ENCODE measurements at places on chromosomes 3 and 15.

DNA sequence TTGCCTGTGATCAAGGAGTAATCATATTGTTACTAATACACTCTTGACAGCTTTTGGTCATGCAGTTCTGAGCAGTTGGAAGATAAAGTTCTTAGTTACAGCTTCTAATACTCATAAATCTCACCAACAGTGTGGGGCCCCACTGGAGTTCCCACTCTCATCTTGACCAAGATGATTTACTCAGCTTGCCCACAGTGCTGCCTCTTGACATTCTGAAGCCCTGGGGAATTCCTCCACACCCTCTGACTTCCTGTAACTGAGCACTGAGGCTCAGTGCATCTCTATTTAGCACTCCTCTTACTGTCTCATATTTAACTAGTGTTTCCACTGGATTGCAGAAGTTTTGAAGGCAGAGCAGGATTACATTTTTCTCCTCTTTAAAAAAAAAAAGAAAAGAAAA lies 1.9 kb upstream of the ARL6IP5 start:
- DNase-seq = peak; percentile 87

GRCh38 chr3:12948891-12949711 lies 107.7 kb upstream of the RPL32 start:
- peak; percentile 72 for DNase-seq

- DNase-seq = peak; percentile 83
These were observed 43.0 kb upstream of the TLE3 start for GRCh38 chr15:70140543-70141375.

DNA sequence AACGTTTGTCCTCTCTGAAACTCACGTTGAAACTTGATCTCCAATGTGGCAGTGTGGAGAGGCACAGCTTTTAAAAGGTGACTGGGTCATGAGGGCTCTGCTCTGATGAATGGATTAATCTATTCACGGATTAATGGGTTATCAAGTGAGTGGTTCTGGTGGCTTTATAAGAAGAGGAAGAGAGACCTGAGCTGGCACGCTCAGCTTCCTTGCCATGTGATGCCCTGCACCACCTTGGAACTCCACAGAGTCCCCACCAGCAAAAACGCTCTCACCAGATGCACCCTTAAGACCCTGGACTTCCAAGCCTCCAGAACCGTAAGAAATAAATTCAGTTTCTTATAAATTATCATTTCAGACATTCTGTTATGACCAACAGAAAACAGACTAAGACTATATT lies 2.6 kb downstream of the PPP1R2 start:
- DNase-seq = no peak

DNA sequence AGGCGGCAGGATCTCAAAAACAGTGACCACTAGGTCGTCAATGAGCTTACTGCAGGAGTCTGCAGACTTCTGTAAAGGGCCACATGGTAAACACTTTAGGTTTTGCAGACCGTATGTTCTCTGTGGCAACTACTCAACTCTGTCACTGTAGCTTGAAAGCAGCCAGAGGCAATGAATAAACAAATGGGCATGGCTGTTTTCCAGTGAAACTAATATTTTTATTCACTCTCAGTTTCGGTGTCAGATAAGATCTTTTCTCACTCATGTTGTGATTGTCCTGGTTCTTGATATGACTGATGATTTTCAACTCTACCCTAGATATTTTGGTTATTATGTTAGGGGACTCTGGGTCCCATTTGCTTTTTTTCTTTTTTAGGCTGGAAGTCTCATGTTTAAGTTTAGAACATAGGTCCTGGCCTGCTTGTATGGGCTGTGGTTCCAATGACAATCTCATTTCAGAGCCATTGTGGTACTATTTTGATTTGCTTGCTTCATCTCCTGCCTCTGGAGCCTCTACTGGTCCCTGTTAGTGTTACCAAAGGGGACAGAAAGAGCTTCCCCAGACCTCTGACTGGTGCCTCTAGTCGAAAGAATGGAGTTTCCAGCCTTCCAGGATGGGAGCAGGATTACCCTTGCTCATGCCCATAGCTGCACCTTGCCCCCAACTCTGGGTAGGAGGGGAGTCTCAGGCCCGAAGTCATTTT lies 222.0 kb downstream of the STT3B start:
- DNase-seq = no peak

DNA sequence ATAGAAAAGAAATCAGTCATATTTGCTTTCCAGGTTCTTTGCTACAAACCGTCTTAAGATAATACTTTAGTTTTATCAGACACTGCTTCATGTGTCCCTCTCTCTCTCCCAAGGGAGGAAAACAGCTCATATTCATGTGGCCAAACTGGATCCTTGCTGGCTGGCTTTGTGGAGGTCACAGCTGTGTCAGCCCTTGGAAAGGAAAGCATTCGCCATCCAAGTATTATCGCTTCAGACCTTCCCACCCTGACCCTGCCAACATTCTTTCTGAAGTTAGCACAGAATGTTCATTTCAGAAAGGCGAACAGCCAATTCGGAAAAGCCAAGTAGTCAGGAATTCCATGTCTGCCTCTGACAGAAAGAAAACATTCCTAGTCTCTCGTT lies 213.6 kb downstream of the FEZF2 start:
- DNase-seq = no peak

DNA sequence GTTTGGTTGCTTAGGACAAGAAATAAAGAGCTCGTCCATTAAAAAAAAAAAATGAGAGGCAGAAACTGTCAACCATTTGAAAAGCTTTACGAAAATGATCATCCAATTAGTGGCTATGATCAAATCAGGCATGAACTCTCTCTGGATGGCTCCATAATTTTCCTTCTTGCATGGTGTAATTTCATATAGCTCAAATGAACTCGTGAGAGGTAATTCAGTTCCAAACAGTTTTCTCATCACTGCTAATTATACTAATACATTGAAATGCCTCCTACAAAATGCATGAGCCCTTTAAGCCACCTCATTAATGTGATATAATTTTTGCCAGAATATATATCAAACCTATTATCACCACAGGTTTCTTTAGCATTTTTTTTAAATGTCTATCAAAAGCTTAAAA lies 239.5 kb upstream of the MEIS2 start:
- no peak for DNase-seq

GRCh38 chr15:85443593-85444087 lies 63.2 kb downstream of the AKAP13 start:
- no peak for DNase-seq

GRCh38 chr3:127074900-127075360 lies 92.0 kb downstream of the PLXNA1 start:
- no peak for DNase-seq

GRCh38 chr15:88902846-88903245 lies 7.5 kb upstream of the HAPLN3 start:
- no peak for DNase-seq

DNA sequence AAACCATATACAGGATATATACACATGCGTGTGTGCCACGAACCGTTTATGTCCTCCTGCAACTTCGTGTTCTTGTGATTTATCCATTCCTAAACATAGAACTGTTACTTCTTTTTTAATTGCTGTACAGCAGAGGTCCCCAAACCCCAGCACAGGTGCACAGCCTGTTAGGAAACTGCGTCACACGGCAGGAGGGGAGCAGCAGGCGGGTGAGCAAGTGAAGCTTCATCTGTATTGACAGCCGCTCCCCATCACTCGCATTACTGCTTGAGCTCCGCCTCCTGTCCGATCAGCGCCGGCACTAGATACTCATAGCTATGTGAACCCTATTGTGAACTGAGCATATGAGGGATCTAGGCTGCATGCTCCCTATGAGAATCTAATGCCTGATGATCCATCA lies 34.9 kb upstream of the NRROS start:
- no peak for DNase-seq

GRCh38 chr3:169750665-169751064 lies 14.2 kb downstream of the TERC start:
- no peak for DNase-seq

DNA sequence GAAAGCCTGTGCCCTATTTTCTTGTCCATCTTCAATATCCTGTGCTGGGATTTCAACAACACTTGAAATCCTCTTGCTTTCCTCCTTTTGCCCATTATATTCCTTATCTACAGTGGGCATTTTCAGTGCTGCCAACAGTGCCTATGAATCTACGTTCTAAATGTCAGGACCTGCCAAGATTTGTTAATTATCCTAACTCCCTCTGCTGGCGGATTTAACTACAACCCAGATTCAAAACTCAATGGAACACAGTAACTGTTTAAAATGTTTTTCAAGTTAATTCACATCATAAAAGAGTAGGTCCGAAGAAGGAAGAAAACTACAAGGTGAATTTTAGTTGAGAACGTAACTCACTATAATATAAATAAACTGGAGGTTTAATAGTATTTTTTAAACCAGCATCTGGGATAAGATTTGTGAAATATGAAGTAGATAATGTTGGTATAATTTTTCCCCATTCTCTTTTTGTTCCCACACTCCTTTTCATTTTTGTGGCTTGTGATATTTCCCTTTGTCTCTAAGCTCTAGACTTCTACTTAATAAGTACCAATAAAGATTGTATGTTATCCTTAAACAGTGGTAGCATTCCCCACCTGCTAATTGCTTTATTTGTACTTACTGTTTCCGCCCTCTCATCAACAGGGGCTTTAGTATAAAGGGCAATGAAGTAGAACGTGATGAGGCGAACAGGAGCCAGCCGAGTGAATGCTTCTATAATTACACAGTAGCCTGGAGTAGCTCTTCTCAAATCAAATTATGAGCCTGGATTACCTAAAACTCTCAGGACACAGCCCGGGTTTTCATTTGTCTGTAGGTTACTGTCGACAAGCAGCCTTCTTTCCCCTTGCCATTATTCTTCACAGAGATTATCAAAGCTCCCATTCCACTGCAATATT lies 302.5 kb upstream of the ATP11B start:
- DNase-seq = no peak

GRCh38 chr3:119817583-119818363 lies 35.9 kb downstream of the NR1I2 start:
- DNase-seq = no peak

- no peak for DNase-seq
These were observed 30.5 kb downstream of the FAH start for GRCh38 chr15:80183306-80183705.

DNA sequence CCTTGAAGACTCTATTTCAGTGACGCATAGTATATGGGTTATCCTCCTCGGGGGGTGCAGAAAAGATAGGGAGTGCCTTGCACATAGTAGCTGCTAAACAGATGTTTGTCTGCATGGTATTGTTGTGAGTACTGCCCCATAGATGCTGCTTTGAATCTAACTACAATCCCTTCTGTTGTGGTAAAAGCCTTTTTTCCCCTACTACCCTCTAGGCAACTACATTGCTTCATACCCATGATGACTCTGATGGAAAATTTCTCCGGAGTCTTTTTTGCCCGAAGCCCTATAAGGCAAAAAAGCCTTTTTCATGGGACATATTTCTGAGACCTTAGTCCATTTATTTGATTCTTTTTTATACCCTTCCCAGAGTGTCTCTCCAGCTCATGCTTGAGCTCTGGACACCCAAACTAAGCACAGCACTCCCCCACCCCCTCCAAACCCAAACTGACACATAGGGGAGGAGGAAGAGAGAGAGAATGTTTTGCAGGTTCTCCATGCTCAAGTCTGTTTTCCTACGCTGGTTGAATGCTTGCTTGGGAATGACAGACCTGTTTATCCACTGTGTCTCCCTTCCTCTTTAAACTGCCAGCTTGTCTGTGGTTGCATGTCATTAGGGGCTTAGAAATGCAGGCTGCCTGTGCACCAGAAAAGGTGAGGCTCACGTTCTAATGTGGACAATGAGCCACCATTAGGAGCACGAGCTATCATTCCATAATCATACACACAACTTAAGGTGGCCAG lies 52.9 kb downstream of the LRTM1 start:
- no peak for DNase-seq

Measured in inflammatory macrophage (primary cell).